Kidney (tissue), 22 donors: ENCODE measurements at places on chromosomes 5 and 9.

DNA sequence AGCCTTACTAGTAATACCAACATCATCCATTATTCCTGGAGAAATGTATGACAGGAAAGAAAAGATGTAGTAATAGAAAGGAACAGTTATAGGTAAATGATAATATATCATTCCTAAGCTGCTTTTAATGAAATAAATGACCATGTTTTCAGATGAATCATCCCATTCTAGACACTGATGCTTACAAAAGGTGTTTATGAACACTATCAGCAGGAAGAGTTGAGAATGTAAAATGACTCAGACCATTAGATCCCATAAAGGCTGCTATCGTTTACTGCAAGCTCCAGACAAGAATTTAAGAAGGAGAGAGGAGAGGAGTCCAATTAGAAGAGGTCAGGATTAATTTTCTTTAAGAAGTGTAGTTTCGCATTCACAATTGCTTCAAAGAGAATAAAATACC, 1033.5 kb downstream of the EFNA5 start:
- H3K4me1 ChIP-seq = no peaks in the 10 kb centered on the region
- no peak for DNase-seq
- no peaks in the 10 kb centered on the region for H3K36me3 ChIP-seq
- H3K27me3 ChIP-seq = no peaks in the 10 kb centered on the region
- H3K4me3 ChIP-seq = no peak overlapping the region
- no peak overlapping the region for H3K27ac ChIP-seq

GRCh38 chr5:21649969-21650368, 1203.2 kb downstream of the CDH12 start:
- H3K36me3 ChIP-seq = no peaks in the 10 kb centered on the region
- no peaks in the 10 kb centered on the region for H3K27me3 ChIP-seq
- DNase-seq = no peak
- H3K4me1 ChIP-seq = no peaks in the 10 kb centered on the region

DNA sequence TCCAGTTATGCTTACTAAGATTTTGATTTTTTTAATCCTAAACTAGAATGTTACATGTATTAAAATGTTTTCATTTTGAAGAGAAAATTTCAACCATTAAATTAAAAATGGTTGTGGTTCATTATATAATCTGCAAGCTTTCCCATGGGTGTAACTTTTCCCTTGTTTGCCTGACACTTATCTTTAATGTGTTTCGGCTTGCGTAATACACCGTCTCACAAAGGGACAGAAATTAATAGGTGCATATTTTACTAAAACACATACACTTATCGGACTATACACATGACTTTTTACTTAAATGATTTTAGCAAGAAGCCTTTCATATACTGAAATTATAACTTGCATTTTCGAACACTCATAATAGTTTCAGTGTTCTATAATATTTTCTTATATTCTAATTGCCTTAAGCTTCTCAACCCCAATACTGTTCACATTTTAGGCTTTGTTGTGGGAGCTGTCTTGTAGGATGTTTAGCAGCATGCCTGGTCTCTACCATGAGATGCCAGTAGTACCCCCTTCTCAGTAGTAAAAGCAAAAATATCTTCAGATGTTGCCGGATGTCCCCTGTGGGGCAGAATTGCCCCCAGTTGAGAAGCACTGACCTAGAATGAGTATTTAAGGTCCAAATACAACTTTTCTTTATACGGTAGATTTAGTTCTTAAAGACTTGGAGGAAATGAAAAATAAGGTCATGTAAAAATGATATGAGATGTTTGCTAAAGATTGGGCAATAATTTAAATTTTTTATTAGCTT, 28.6 kb downstream of the UGCG start:
- H3K36me3 ChIP-seq = no peaks in the 10 kb centered on the region
- no peaks in the 10 kb centered on the region for H3K4me1 ChIP-seq
- H3K27ac ChIP-seq = no peak overlapping the region
- DNase-seq = no peak
- no peak overlapping the region for H3K4me3 ChIP-seq

DNA sequence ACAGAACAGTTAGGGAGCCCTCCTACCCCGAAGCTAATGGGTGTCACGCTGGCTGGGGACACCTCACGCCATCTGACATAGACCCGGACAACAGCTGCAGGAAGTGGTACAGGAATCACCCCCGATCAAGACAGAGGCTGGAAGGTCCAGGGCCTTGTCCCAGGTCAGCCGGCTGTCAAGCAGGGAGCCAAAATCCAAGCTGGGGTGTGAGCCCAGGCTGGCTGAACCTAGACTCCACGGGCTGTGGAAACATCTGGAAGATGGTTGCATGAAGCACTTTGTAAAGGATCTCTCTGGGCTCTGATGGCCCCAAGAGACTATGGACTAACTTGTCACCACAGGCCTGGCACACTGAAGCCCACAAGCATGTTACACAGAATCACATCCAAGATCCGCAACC, 68.9 kb upstream of the STXBP1 start:
- H3K4me3 ChIP-seq = no peak overlapping the region
- peak overlapping the region; percentile 34 for H3K27ac ChIP-seq
- H3K4me1 ChIP-seq = peaks cover 23% of the 10 kb centered on the region
- DNase-seq = no peak
- H3K27me3 ChIP-seq = no peaks in the 10 kb centered on the region
- H3K36me3 ChIP-seq = no peaks in the 10 kb centered on the region
